ENCODE measurements at places on chromosomes 12 and 14.

GRCh38 chr14:64826333-64826732 is 53.4 kb downstream of the SPTB start:
- H3K4me1 ChIP-seq = no peaks in the 10 kb centered on the region
- peaks cover 8% of the 10 kb centered on the region for H3K27me3 ChIP-seq
- H3K4me3 ChIP-seq = no peak overlapping the region
- H3K36me3 ChIP-seq = no peaks in the 10 kb centered on the region
- H3K27ac ChIP-seq = no peak overlapping the region
- no peak for DNase-seq

DNA sequence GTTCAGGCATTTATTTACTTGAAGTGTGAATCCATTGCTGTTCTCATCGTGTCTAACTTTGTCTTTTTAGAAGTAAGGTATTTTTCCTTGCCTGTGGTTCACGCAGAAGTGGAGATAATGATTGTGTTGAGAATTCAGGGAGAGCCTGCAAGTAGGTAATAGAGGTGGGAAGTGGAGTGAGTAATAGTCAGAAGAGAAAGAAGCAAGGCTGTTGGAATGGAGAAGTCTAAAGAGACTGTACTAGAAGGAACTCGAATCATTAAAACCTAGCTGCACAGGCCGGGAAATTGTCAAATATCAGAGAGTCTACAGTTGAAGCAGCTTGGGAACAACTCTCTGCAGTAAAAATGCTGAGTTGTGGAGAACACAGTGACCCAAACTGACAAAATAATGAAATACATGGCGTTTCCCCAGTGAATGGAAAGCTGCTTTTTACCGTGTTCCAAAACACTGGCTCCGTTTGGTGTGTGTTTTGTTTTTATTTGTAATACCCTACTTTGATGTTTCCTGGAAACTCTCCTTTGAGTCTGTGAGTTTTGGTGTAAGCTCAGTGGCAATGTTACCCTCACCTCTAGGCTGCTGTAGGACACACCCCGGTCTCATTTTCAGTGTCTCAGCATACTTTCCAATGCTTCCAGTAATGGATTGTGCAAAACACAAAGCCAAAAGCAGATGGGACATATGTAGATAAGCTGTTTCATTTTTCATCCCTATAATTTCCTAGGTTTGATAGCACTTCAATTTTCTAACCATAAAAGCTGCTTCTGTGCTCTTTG is 146.6 kb downstream of the CRADD start:
- H3K4me3 ChIP-seq = no peak overlapping the region
- peaks cover 2% of the 10 kb centered on the region for H3K4me1 ChIP-seq
- no peak for DNase-seq
- H3K27me3 ChIP-seq = no peaks in the 10 kb centered on the region

GRCh38 chr12:61367281-61367785 is 892.9 kb upstream of the USP15 start:
- no peaks in the 10 kb centered on the region for H3K27me3 ChIP-seq
- no peak overlapping the region for H3K27ac ChIP-seq
- no peaks in the 10 kb centered on the region for H3K36me3 ChIP-seq

- peak overlapping the region; percentile 48 for H3K4me3 ChIP-seq
- peaks cover 45% of the 10 kb centered on the region for H3K4me1 ChIP-seq
- no peak for DNase-seq
Observed at GRCh38 chr14:103627073-103628025, 1.7 kb upstream of the KLC1 start.

DNA sequence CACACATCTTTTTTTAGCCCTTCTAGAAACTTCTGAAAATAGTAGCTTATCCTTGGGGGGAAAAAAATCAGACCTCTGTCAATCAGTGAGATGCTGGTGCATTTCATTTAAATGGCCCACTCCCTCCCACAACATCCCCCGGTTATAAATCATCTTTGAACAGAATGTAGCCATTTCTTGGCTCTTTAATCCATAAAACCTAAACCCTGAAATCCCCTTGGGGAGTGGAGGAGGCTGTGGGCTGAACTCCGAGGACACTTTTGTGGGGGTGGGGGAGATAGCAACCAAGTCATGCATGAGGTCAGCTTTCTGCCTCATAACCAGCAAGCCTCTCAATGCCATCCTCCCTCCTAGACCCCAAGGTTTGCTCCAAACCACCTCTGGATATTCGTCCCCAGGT is 21.0 kb downstream of the HRK start:
- H3K36me3 ChIP-seq = no peaks in the 10 kb centered on the region
- H3K27ac ChIP-seq = no peak overlapping the region

GRCh38 chr12:77179515-77179914 is 114.1 kb upstream of the E2F7 start:
- H3K36me3 ChIP-seq = no peaks in the 10 kb centered on the region
- H3K27me3 ChIP-seq = no peaks in the 10 kb centered on the region
- H3K4me1 ChIP-seq = no peaks in the 10 kb centered on the region
- H3K4me3 ChIP-seq = no peak overlapping the region

- peaks cover 51% of the 10 kb centered on the region for H3K36me3 ChIP-seq
- no peaks in the 10 kb centered on the region for H3K4me1 ChIP-seq
- H3K4me3 ChIP-seq = no peak overlapping the region
- no peak overlapping the region for H3K27ac ChIP-seq
- H3K27me3 ChIP-seq = no peaks in the 10 kb centered on the region
Observed at GRCh38 chr12:130807309-130807708, 31.7 kb downstream of the STX2 start.

- no peak overlapping the region for H3K4me3 ChIP-seq
- peaks cover 20% of the 10 kb centered on the region for H3K4me1 ChIP-seq
- H3K27ac ChIP-seq = no peak overlapping the region
- no peaks in the 10 kb centered on the region for H3K36me3 ChIP-seq
Observed at GRCh38 chr12:107435072-107435471, 250.5 kb upstream of the PWP1 start.

GRCh38 chr12:93133361-93133760 is 204.3 kb upstream of the EEA1 start:
- H3K36me3 ChIP-seq = no peaks in the 10 kb centered on the region
- H3K27ac ChIP-seq = no peak overlapping the region
- no peak overlapping the region for H3K4me3 ChIP-seq
- H3K27me3 ChIP-seq = no peaks in the 10 kb centered on the region
- peaks cover 29% of the 10 kb centered on the region for H3K4me1 ChIP-seq

GRCh38 chr12:108304633-108305032 is 34.5 kb downstream of the CMKLR1 start:
- no peak overlapping the region for H3K27ac ChIP-seq
- no peak for DNase-seq
- no peak overlapping the region for H3K4me3 ChIP-seq
- H3K4me1 ChIP-seq = peaks cover 22% of the 10 kb centered on the region
- peaks cover 11% of the 10 kb centered on the region for H3K27me3 ChIP-seq

GRCh38 chr12:131990066-131990979 is 40.6 kb downstream of the EP400 start:
- no peaks in the 10 kb centered on the region for H3K4me1 ChIP-seq
- no peak for DNase-seq
- H3K36me3 ChIP-seq = peaks cover 58% of the 10 kb centered on the region
- H3K4me3 ChIP-seq = no peak overlapping the region
- no peaks in the 10 kb centered on the region for H3K27me3 ChIP-seq

DNA sequence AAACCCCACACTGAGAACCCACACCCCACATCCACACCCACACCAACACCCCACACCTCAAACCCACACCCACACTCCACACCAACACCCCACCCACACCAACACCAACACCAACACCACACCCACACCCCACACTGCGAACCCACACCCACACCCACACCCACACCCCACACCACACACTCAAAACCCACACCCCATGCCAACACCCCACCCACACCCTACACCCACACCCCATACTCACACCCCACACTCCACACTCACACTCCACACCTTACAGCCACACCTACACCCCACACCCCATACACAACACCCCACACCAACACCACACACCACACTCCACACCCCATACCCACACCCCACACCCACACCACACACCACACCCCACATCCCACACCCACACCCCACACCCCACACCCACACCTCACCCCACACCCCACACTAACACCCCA is 38.0 kb downstream of the TMEM120B start:
- H3K4me1 ChIP-seq = peaks cover 12% of the 10 kb centered on the region
- H3K4me3 ChIP-seq = no peak overlapping the region
- no peak overlapping the region for H3K27ac ChIP-seq
- peaks cover 13% of the 10 kb centered on the region for H3K36me3 ChIP-seq

GRCh38 chr12:42946871-42947381 is 357.4 kb upstream of the PRICKLE1 start:
- H3K27me3 ChIP-seq = peaks cover 3% of the 10 kb centered on the region
- H3K4me3 ChIP-seq = no peak overlapping the region
- DNase-seq = no peak
- no peaks in the 10 kb centered on the region for H3K4me1 ChIP-seq
- no peak overlapping the region for H3K27ac ChIP-seq
